ENCODE measurements at places on chromosomes 6 and 20.

GRCh38 chr20:58646257-58646656, 4.8 kb upstream of the STX16 start:
- DNase-seq = no peak

DNA sequence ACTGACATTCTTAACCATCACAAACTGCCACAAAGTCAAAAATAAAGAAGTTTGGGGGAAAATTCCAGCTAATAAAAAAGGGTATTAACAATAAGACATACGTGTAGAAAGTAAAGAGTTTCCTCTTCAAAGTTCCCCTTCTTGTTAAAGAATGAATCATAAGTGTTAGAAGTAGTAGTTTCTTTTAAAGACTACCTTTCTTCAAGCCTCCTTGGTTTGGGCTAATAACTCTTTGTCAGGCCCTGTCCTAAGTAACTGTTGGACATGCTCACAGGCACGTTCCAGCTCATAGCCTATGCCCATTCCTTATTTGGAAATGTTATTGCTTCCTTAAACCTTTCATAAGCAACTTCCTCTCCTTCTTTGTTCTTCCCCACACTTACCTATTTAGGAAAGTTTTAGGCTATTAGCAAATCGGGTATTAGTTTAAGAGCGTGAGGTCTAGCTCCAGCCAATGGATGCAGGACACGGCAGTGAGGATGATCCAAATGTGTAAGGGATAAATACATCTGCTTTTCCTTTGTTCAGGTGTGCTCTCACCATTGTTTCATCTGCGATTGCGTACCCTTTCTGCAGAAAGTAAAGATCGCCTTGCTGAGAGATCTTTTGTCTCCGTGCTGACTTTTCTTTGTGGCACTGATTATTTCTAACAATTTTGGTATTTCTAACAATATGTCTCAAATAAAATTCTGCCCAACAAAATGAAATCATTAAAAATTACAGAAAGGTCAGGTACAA, 64.9 kb downstream of the CHD6 start:
- no peak for DNase-seq

DNA sequence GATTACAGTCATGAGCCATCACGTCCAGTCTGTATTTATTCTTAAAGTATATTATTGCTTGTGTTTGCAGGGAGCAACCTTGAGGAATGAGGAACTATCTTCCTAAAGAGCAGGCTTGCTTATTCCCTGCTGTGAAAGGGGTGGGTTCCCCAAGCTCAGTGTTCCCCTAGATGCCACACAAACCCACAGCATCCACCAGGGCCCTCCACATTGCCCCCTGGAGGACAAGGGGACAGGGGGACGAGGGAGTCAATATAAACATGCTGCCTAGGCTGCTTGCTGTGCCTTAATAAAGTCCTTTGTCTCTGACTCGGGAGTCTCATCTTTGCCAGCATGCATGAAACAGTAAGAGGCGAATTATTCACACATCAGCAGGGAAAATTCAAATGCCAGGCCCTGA, 8.0 kb upstream of the IDH3B start:
- DNase-seq = no peak

DNA sequence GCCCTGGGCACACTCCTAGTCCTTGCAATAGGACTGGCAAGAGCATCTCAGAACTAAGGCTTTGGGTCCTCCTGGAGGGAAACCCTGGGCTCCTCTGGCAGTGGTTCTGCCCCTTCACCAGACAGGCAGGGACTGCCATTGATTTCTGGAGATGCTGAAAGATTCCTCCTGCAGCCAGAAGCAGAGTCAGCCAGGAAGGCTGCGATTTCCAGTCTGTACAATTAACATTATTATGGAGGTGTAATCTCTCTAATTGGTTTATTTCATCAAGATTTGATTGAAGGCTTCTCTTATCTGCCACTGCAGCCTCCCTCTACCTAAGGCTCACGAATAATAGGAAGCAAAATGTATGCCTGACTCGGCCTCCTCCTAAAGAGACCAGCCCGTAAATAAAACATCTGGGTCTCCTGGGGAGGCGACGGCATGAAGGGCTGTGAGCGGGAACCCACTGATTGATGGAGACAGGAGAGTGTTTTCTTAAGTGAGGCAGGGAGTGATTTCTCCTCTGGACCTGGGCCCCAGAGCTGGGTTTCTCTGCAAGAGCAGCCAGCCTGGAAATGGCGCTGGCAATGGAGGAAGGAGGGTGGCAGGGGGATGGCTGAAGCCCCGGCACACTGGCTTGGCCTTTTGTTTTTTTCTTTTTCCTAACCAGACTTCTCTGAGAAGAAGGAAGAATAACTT, 689.6 kb downstream of the DHX35 start:
- DNase-seq = no peak

DNA sequence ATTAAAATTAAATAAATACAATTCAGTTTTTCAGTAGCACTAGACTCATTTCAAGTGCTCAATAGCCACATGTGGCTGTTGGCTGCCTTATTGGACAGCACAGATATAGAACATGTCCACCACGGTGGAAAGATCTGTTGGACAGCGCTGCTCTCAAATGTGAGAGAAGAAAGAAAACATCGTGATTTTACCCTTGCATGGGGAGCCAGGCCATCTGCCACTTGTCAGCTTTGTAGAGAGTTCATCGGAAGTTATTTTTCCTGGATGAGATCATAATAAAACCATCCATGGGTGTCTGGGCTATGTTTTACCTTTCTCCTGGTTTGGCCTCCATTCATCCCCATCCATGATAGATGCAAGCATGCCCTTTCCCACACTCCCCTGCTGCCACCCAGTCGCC, 5.8 kb upstream of the KIF3B start:
- no peak for DNase-seq

GRCh38 chr20:34220561-34220960, 20.7 kb upstream of the ASIP start:
- DNase-seq = no peak

DNA sequence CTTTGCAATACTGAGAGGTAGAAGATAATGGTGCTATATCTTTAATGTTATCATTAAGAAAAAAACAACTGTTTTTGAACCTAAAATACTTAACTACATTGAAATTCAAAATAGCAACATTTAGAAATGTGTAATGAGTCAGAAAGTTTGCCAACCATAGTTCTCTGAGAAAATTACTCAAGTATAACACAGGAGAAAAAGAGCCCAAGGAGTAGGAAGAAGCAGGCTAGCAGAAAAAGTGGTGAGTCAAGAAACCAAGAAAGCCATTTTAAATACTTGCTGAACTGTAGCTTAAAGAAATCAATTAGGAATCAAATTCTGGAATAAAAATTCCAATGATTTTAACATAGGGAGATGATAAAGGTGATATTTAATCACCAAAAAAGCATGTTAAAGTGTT, 181.0 kb upstream of the RSPO3 start:
- DNase-seq = no peak

GRCh38 chr6:148313488-148313887, 29.1 kb upstream of the SASH1 start:
- no peak for DNase-seq

DNA sequence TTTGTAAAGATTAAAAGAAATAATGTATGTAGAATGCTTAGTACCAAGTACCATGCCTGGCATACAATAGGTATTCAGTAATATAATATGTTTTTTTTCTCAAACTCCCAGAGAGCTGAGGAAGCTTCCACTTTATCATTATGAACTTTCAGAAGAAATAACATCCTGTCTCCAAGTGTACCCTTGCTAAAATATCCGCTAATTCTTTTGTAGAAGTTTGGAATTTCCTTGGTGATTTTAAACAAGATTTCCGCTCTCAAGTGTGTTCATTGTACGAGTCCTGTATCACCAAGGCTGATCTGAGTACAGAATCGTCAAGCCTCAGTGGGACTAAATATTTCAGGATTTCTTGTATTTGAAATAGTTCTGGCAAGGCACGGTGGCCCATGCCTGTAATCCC, 16.1 kb upstream of the RNF144B start:
- no peak for DNase-seq

Data from activated T-helper 1 cell treated with anti-CD3 and anti-CD28 coated beads, Interleukin-2, amount 50 U/mL, for 16 hours (primary cell).